ENCODE measurements at places on chromosomes 16 and 17.

- DNase-seq = no peak
Observed at GRCh38 chr17:8696426-8696825, 48.2 kb downstream of the CCDC42 start.

DNA sequence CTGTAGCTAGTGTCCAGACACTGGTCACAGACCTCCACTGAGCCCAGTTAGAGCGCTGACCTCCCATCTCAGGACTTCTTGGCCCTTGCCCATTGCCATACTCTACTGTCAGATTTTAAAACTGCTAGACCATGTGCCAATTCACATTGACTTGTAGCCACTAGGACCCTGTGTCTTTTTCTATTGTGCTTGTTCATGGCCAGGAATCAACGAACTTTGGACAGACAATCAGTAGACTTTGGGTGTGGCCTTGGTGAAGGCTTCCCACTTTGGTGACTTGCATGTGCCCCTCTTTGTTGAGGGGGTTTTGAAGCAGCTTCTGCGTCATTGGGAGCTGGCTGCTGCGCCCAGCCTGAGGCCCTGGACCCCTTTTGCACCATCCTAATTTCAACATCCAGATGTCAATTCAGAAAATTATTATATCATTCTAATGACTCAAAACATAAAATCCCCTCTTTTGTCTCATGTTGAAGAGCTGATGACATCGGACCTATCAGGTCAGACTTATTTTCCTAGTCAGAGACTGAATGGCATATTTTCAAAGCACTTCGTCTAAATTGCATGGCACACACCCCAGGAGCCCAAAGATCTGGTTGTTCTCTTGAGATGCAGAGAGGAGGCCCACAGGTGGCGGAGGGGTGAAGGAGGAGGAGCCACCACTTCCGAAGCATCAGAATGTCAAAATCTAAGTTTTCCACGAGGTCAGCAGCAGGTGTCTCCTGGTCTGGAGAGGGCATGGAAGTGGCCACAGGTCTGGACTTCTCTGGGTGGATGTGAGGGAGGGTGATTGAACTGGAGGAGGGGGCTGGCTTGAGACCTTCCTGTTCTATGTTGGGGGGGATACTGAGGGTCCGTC lies 93.4 kb upstream of the CBX4 start:
- DNase-seq = no peak

GRCh38 chr16:47142821-47143676 lies 696 bp downstream of the NETO2 start:
- peak; percentile 62 for DNase-seq

- no peak for DNase-seq
Observed at GRCh38 chr16:57616241-57616640, 12.2 kb upstream of the ADGRG1 start.

DNA sequence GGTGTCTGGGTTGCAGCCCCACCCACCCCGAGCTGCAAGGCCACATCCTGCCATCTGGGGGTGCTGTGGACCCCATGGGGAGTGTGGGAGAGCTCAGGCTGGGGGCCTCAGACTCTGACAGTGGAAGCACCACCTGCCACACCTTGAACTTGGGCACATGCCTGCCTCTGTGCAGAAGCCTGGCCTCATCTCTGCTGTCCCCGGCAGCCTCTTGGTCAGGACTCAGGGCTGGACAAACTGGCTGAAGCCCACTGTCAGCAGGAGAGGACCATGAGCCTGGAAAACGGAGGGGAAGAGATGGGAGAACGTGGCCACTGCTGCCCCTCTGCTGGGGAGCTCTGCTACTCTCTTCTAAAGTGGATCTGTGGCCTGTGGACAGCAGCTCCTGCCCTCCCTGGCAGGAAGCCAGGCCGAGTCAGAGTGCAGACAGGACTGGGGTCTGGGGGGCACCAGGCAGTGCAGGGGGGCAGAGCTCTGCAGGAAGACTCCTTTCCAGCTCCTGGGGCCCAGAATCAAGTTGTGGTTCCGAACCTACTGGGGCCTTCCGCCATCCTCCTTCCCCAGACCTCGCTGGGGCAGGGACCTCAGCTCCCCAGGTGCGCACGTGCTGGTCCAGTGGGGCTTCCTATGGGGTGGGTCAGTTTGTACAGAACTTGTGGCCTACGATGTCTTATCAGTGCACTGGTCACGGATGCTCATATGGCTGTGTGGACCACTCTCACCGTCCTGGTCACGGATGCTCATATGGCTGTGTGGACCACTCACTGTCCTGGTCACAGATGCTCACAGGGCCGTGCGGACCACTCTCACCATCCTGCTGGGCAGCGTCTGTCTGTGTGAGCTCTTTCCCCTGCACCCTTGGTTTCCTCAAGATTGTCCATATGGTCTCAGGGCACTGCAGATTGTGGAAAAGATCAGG lies 207.7 kb downstream of the LAT start:
- DNase-seq = no peak

DNA sequence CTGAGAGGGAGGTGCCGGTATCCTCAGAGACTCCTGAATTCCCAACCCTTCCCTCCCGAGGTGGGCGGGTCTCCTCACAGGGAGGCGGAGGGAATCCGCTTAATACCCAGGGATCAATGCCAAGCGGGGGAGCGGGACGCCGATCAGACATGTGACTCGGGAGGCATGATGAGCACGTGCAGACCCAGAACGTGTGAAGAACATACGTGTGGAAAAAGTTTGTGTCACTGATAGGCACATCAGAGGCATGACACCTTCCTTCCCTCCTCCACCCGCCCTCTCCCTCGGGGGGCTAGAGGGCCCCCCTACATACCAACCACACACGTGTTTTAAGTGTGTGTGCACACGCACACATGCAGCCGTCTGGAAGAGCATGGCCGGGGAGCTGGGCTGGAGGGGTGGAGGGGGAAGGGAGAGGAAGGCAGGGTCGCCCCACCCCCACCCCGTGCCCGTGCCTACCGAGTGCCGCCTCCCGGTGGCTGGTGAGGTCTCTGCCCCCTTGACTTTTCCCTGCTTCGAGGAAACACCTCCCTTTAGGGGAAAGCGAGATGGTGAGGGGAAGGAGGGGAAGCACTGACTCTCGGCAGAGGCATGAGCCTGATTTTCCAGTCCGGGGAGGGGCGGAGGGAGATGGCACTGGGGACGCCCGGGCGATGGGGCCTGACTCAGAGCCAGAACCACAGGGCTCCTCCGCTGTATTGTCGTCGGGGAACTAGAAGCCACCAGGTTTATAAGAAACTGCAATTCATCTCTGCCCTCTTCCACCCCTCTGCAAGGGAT lies 12.1 kb upstream of the TBX21 start:
- DNase-seq = peak; percentile 88

DNA sequence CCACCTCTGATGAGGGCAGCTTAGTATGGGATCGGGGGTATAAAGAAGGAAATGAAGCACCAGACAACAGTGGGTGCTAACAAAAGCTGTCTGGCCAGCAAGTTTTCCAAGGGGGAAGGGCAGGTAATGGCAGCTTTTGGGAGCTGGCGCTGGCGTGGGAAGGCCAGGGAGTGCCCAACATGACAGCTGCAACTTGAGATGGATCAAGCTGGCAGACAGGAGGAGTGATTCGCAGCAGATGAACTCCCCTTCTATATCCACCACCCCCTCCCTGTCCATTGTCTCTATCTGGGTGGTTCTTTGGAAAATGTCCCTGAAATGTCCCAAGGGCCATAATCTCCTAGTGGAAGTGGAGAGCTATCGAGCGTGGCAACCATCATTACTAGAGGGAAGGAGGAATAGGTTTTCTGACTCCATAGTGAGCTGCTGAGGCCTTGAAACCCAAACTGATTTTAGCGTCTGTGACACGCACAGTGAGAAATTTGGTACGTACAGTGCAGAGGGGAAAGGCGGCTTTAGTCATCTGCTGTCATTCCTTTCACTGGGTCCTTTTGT lies 4.8 kb upstream of the INPP5K start:
- no peak for DNase-seq

DNA sequence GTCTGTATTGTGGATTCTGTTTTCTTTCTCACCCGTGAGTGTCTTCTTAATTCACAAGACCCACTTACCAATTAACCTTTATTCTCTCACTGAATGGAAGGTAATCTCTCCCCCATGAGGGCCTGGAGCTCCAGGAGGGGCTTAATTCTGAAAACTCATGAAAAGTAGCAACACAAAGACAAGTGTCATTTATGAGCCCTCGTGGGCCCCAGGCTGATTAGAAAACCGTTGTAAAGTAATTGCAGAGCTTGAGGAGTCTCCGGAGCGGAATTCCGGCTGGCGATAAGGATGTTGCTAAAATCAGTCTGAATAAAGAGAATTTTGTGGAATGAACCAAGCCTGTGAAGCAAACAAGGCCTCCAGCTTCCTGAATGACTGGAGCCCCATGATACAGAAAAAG lies 301.5 kb downstream of the HAPSTR1 start:
- DNase-seq = no peak

Measured in CD4-positive, alpha-beta T cell treated with Interleukin-15 for 4 hours (primary cell).